ENCODE measurements at places on chromosomes 12 and 14.

- DNase-seq = no peak
Measured at GRCh38 chr14:35287431-35288013, 4.7 kb upstream of the PSMA6 start.

- DNase-seq = no peak
Measured at GRCh38 chr14:77554816-77555599, 56.4 kb upstream of the ISM2 start.

GRCh38 chr14:44912041-44912869 lies 49.5 kb downstream of the KLHL28 start:
- DNase-seq = no peak

DNA sequence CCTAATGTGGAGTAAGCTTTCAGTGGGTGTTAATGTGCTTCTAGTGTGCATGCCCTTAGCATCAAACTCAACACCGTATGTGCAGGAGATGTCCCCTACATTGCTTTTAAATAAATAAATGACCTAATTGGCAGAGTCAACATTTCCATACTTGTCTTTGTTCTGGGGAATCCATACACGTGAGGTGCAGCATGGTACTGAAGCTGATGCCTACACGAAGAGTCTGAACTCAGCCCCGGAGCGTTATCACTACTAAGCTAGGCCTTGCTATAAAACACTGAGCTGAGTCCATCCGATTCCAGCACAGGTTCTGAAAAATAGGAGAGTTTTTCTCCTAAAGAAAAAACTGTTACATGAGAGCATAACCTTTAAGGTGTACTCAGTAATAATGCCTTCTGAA lies 125.0 kb upstream of the DYRK2 start:
- no peak for DNase-seq

DNA sequence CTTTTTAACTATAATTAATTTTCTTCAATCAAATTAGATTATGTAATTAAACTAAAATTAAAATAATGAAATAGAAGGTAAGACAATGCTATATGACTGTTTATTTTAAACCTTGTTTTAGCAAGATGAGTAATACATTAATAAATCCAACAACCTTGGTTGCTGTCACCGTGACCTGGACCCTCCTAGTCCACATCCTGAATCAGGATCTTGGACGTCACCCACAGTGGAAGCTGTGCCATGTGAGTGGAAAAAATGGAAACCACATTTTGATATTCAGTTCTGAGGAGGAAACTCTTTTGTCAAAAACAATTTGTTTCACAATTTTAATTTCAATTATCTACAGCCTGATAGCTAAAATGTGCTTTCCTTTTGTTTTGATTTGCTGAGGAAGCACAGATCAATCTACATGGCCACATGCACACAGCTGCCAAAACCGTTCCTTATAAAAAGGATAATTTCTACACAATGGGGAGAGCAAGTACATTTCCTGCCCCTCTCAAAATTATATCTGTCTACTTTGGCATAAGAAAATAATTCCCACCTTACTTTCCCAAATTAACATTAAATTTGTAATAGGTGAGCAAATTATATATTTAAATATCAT lies 255.5 kb downstream of the RASSF9 start:
- peak; percentile 40 for DNase-seq

DNA sequence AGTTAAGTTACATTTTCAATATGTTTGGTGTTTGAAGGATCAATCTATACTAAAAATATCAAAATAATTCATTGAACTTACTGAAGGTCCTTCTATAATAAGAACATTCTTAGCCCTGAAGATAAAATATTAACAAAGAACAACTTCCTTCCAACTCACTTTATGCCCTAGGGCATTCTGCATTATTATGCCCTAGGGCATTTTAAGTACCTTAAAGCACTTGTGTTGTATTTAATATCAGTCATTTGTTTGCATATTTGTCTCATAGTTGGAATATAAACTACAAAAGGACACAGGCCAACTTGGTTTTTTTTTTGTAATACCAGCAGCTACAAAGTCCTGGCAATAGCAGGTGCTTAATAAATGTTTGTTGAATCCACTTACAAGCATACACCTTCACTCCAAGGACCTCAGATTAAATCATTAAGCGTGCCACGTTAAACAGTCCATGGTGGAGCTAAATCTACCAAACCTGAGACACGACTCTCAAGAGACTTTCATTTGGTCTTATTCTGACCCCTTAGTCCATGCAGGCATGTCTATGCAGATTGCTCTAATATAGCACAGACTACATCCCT lies 50.7 kb downstream of the EPS8 start:
- DNase-seq = no peak

GRCh38 chr12:89962648-89963047 lies 254.0 kb upstream of the ATP2B1 start:
- DNase-seq = no peak

DNA sequence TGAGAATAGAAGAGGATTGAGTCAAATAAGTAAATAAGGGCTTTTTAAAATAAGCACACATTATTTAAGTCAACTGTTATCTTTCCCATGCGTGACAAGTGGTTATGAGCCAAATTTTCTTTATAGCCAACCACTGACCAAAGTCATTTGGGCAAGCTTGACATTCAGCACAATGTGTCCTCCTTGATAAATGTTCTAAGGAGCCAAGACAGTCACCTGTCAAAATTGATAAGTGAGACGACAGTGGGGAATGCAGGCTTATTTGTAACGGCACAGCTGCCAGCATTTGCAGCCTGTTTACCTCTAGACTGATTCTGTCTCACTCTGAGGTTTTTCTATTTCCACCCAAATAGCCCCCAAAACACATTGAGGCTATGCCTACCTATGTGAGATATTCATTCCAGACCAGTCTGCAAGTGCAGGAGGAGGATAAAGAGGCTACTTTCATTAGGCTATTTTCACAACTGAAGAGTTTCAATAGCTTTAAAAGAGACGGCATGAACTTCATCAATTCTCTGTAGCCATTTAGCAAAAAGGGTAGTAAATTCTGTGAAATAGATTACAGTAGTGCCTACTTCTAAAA lies 339.5 kb downstream of the PDZRN4 start:
- no peak for DNase-seq

DNA sequence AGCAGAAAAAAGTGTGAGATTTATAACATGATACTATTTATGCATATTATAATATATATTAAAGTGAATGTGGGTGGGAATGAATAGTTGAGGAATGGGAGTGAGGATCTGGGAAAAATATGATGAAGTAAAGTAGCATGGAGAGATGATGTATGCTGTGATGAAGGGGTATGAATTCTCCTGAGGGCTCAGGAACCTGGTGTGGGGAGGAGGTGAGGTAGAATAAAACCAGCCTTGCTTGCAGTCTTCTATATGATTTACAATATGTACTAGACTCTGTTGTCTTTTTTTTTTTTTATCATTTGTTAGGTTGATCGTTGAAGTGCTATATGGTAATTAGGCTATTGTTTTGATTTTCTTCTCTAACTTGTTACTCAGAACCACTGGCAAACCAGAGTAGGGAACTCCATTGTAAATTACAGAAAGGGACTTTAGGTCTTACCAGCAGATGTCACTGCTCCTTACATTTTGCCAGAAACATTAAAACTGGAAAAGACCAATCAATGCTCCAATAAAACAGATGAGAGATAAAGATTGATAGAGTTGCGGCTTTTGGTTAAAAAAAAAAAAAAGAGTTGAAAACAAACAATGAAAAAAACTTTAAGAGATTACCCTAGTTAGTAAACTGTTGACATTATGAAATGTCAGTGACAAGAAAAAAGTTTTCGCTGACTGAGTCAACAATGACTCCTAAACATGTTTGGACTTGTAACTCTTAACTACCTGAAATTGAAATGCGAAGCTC lies 39.9 kb downstream of the ATL1 start:
- no peak for DNase-seq

GRCh38 chr12:118560733-118561132 lies 184.4 kb downstream of the SUDS3 start:
- no peak for DNase-seq

- DNase-seq = no peak
Measured at GRCh38 chr12:117052386-117053049, 46.7 kb downstream of the TESC start.

GRCh38 chr14:88613552-88614010 lies 50.7 kb downstream of the ZC3H14 start:
- DNase-seq = no peak

GRCh38 chr12:75548879-75549278 lies 37.5 kb upstream of the KRR1 start:
- DNase-seq = no peak

- DNase-seq = no peak
Measured at GRCh38 chr12:12508612-12509011, 54.1 kb downstream of the DUSP16 start.

- DNase-seq = no peak
Measured at GRCh38 chr12:118964988-118965387, 16.4 kb upstream of the SRRM4 start.

DNA sequence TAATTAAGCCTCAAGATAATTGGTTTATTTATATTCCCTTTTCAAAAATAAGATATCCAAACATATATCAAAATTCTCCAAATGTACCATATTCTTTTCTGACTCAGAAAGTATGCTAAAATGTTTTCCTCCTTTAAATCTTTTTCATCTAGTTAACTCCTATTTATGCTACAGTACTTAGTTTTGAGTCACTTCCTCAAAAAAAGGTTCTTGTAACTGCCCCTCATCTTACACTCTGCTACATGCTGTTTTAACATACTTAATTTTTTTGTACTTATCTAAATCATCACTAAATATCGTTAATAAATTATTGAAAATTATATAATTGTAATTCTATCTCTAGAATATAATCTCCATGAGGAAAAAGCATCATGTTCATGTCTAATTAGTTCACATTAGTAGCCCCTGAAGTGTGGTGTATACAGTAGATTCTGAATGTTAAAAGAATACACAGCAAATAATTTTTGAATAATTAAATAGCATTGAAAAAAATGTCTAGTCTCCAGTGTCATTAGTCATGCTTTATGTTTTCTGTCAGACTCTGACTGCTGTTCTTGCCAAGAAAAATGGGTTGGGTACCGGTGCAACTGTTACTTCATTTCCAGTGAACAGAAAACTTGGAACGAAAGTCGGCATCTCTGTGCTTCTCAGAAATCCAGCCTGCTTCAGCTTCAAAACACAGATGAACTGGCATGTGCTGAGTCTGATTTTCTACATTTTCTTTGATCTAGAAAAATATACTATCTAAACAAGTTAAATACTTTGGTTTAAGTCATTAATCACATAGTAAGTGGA lies 3.5 kb downstream of the KLRD1 start:
- no peak for DNase-seq

DNA sequence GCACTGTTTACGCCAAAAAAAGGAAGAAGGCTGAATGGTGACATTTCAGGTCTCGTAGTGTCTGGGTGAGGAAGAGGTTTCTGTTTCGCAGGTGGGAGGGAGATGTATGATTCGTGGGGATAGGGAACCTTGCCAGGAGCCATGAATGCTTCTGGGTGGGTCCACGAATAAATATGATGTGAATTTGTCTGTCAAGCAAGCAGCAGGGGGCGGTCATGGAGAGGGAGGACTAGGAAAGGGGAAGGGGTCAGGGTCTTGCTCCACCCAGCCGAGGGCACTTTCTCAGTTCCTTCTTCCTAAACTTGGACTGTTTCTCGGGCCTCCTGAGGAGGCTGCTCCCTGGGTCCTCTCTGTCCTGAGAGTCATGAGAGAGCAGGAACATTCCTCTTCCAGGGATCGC lies 72.5 kb downstream of the LGMN start:
- no peak for DNase-seq

All from uterus (tissue), 4 donors.